ENCODE measurements at places on chromosomes 1 and 21. TPM values are rescaled to one million over a fixed set of nuclear protein-coding genes. Genes with fewer than 3 reads are reported as not detected.

Gene DISP1
- total RNA-seq, result 6.8 TPM

Gene VSIG8
- 0.57 TPM for total RNA-seq

Gene F13B
- total RNA-seq, result not detected

Gene C21orf58
- total RNA-seq, result 3.0 TPM

DNA sequence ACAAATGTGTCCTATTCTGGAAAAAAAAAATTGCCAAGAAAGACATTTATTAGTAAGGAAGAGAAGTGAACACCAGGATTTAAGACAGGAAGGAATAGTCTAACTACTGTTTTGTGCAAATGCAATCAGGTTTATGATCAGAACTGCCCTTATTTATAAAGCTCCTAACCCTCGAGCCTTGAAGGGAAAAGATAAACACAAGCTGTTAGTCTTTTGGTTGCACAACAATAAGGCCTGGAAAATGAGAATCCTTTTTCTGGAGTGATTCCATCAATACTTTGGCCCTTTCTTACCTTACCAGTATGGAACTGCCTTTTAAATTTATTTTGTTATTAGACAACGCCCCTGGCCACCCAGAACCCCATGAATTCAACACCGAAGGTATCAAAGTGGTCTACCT is 52.9 kb downstream of the SNRPE start:
- DNase-seq, result no peak

DNA sequence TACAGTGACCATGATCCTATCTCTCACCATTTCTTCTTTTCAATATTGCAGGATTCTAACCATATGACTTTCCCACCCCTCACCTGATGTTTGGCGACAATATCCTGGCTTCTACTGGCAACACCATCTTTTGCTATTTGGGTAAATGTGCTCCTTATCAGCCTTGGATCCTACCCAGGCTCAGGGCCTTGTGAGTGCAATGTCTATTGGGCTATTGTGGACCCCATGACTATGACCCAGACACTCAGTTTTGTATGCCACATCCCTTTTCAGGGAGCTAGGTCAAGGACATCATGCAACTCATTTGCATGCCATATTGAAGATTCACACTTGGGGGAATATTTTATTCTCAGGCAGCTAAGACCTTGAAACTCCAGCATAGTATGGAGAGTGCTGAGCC is 67.9 kb downstream of the DDR2 start:
- no peak for DNase-seq
